Omental fat pad (tissue), 4 donors: ENCODE measurements at places on chromosomes 3 and 15.

DNA sequence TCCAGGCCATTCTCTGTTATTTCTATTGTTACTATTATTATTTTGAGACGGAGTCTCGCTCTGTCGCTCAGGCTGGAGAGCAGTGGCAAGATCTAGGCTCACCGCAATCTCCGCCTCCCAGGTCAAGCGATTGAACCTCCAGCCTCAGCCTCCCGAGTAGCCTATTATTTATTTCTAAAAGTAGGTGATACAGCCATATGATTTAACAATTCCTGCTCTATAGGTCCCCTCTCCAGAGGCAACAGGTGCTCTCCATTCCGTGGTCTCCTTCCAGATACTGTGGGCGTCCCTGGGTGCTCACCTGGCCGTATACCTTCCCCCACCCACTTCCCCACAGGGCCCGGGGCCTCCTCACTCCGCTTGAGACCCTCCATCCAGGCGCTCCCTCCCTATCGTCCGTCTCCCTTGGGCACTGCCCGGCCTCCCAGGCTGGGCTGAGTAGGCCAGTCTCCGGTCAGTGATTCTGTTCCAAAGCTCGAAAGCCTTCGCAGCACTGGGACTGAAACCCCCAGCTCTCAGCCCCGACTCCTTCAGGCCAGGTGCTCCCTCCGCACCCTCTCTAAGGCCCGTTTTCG lies 708 bp upstream of the PTPN23 start:
- DNase-seq = no peak

- no peak for DNase-seq
Observed at GRCh38 chr3:189710620-189711402, 79.6 kb downstream of the TP63 start.

DNA sequence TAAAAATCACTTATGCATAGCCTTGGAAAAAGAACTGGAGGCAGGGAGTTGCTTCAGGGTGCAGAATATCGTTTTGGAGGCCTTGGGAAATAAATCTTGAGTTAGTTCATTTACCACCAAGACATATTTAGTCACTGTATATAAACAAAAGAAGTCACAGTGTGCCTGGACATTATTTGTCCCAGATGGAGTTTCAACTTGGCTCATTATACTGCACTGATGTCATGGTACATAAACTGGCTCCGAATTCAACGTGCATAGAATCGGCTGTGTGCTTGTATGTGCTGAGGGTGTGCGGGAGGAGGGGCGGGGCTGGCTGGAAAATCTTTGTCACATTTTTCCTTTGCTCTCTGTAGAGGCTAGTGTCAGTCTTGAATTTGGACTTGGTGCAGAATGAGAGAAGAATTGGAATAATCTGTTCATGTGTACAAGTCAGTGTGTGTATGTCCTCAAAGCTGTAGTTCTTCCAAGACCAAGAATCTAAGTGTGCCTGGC lies 86.6 kb downstream of the FNDC3B start:
- DNase-seq = no peak

GRCh38 chr15:41492597-41493204 lies 973 bp upstream of the ITPKA start:
- no peak for DNase-seq

DNA sequence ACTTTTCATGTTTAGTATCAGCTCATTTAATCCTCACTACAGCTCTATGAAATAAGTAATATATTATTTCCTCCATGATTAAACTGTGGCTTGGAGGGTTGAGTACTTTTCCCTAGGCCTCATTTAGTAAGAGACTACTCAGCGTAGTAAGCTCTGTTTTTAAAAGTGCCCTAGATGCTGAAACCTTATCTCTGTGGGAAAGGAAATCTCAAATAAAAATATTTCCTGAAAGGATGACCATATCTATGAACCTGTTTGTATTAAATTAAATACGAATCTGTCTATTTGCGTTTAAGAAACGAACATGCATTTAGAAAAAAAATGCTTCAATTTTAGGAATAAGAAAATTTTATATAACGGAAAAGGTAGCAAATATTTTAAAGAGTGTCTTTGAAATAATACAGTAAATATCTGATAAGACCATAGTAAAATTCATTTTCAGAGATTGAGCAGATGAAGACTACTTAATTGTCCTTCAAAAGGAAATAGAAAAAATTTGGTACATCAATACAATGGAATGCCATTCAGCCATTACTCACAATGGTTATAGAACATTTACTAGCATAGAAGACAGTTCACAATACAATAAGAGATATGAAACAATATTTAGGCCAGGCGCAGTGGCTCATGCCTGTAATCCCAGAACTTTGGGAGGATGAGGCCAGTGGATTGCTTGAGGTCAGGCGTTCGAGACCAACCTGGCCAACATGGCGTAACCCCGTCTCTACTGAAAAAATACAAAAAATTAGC lies 56.2 kb downstream of the ATG7 start:
- no peak for DNase-seq

- no peak for DNase-seq
Observed at GRCh38 chr3:66803206-66803605, 194.9 kb upstream of the KBTBD8 start.

DNA sequence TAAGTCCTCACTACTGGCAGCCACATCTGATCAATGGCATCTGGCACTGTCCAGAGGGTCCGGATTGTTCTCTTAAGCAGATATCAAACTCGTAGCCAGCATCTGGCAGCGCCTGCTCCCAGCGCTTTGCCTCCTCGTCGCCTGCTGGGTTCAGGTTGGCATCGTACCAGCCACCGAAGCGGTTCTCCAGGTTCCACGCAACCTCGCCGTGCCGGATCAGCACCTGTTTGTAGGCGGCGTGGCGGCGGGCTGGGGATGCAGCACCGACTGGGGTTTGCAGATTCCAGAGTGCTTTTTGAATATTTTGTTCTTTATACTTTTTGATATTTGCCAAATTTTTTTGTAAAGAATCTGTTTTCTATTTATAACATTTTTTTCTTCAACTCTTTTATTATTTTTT lies 111.6 kb downstream of the NR2F2 start:
- no peak for DNase-seq

DNA sequence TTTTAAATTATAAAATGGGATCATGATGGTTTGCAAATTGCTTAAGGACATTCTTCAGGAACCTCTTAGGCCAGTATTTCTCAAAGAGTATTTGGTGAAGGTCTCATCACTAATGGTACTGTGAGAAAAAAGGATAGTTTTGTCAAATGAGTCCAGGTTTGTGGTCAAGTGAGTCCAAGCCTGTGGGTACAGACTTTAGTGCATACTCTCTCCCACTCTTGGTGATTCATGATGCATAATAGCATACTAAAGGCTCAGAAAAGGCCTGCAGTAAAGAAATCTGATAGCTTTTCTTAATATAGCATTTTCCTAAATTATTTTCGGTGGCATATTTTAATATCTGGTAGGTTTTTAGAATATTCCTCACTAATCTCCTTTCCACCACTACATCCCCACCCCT lies 20.0 kb downstream of the BOC start:
- DNase-seq = no peak

- no peak for DNase-seq
Observed at GRCh38 chr3:157360044-157360443, 76.6 kb upstream of the PTX3 start.

DNA sequence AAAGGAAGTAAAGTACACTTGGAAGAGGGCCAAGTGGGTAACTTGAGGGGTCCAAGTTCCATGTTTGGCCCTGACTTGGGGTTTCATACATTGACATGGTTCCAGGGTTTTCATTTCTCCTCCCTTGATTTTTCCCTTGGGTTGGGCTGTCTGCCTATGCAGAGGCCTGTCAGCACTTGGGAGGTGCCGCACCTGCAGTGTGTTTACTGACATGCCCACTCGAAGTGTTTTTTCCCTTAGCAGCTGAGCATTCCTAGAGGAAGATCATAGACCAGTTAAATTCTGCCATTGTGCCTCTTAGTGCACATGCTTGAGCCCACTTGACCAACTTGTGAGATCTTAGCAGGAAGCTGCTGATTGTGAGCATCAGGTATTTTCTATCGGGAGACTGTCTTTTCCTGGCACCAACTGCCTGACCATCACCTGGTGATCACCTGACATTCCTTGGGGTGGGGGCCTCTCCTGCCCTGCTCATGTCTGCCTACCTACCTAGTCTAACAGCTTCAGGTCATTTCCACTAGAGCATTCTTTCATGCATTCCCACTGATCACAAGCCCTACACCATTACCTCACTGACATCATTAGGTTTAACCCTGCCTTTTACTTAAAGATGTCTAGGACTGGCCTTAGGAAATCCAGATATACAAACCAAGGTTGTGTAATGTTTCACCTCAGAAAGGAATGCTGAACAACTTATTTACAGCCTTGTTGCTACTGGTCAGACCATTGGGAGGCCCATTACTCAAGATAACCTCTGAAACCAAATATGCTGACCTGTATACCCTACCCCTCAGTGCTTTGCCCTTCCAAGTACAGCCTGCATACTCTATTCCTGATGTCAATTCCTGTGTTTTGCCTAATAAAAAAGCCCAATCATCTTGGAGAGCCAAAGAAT lies 68.3 kb downstream of the CD47 start:
- no peak for DNase-seq

- no peak for DNase-seq
Observed at GRCh38 chr15:83504365-83504764, 57.2 kb downstream of the SH3GL3 start.

GRCh38 chr3:46578973-46579755 lies 13.1 kb upstream of the LRRC2 start:
- DNase-seq = no peak

- DNase-seq = no peak
Observed at GRCh38 chr3:120450600-120451271, at the start of gene FSTL1. FSTL1 (minus strand) TSS chr3:120450992; CDS start chr3:120450746, 246 bp downstream.

- DNase-seq = no peak
Observed at GRCh38 chr3:83434880-83435587, 1523.8 kb upstream of the CADM2 start.

GRCh38 chr3:57158813-57159738 lies 6.1 kb downstream of the IL17RD start:
- no peak for DNase-seq

- no peak for DNase-seq
Observed at GRCh38 chr3:148727231-148727630, 29.5 kb downstream of the AGTR1 start.

GRCh38 chr3:88152841-88153240 lies 3.1 kb downstream of the C3orf38 start:
- DNase-seq = no peak

GRCh38 chr3:101300073-101300472 lies 20.3 kb downstream of the IMPG2 start:
- no peak for DNase-seq

DNA sequence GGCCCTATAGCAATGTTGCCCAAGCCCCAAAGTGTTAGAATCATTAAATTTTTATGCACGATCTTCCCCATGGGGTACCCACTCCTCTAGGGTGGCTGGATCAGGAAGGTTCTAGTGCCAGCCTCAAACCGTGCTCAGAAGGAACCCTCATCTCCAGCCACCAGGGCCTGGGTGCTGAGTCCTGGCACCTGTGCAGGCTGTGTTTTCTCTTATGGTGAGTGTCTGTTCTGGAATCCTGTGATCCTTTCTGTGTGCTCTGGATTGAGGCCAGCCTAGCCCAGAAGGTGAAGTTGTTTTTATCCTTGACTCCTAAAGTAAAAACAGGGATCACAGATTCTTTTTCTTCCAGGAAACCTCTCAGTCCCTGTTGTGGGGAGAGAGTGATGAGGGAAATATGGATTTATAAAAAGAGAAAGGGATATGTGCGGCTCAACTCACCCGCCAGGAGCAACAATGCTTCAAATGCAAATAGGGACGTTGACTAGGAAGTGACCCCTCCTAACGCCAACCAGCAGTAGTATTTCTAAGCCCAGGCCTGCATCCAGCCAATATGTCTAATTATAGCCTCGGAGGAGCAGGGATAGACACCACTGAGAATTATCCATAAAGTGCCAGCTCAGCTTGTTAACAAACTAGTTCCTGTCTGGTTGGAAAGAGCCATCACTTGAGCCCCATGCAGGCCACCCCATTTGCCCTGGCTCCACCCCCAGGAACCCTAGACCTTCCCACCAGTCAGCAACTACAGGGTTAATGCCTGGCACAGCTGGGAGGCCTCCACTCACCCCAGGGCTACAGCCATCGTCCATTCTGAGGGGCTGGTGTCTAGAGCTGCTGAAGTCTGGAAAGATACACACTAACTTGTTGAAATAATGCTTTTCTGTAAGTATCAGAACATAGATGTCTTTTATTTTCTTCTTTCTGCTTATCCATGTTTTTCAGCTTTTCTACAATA lies 513.5 kb upstream of the PROK2 start:
- DNase-seq = no peak

GRCh38 chr3:47452453-47453215 lies 23.1 kb downstream of the SCAP start:
- no peak for DNase-seq

DNA sequence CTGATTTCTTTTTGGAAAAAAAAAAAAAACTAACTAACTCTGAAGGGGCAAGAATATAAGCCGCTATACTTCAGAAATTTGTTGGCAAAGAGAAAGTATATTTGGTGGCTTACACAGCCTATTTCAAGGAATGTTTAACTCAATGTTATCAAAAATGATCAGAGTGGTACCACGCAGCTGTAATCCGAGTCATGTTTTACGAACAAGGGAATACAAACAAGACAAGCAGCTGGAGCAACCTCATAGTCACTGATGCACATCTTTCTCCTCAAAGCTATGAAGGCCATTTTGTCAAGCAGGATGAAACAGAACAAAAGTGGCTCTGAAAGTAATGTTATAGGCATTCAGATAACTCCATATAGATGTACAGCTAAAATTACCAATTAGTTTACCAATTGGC lies 81.2 kb downstream of the SCAPER start:
- DNase-seq = no peak

DNA sequence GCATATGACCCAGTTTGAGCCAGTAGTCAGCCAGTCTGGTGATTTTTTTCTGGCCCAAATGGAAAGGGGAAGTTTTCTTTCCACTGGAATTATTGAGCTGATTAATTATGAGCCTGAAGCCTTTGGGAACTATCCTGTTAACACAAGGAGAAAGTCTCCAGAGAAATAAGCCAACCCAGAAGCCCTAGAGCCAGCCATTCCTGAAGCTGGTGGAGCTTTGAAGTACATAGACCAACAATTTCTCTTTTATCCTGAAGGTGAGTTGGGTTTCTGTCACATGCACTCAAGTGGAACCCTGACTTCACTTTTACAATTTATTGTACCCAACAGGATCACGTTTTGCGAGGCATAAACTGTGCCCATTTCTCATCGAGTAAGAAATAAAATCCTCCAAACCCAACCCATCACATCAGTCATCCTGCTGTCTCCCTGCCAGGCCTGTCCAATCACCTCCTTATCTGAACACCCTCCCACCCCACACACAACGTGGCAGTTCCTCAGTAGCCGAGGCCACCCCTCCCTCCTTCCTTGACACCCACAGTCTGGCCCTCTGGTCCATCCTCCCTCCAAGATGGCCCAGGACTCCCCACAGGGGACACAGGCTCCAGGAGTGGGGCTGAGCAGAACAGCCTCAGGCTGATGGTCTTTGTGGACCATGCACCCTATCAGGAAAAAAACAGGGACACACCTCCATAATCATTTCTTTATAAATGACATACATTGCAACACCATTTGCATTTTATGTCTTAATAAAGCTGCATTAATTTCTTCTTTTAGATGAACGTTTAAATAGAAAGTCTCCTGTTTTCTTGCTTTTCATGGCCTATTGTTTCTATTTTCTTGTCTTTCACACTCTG lies 55.7 kb upstream of the GATA2 start:
- no peak for DNase-seq

GRCh38 chr3:33758281-33758680 lies 40.1 kb upstream of the PDCD6IP start:
- no peak for DNase-seq

- no peak for DNase-seq
Observed at GRCh38 chr3:126934031-126934531, 48.8 kb upstream of the PLXNA1 start.

GRCh38 chr3:41103200-41103599 lies 96.1 kb upstream of the CTNNB1 start:
- no peak for DNase-seq

- DNase-seq = no peak
Observed at GRCh38 chr15:57654153-57654852, 52.2 kb upstream of the POLR2M start.
